ENCODE measurements at places on chromosomes 1 and 21.

- DNase-seq: no peak
Observed at GRCh38 chr1:30447701-30448100, 275.7 kb downstream of the MATN1 start.

GRCh38 chr21:24280596-24280995 is 1326.7 kb downstream of the MRPL39 start:
- no peak for DNase-seq

DNA sequence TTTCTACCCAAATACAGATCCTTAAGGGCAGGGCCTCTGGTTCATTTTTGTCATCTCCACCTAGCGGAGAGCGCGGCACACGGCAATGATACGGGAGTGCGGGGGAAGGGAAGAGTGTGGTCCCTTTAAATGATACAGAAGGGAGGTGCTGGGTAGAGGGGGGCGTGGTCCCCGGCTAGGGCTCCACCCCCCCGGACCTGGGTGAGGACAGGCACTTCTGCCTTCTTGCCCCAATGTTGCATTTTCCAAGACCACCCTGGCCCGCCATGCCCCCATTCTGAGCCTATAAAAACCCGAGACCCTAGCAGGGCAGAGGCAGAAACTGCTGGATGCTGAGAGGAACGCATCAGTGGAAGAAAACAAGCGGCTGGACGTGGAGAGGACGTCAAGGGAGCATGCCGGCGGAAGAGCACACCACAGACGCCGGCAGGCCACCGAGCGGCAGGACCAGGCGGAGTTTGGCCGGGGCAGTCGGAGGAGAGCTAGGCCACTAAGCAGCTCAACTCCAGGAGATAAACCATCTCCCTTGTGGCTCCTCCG is 30.0 kb downstream of the LRRC3 start:
- peak; percentile 50 for DNase-seq

GRCh38 chr1:60066001-60066400 is 7.6 kb downstream of the C1orf87 start:
- DNase-seq: no peak

DNA sequence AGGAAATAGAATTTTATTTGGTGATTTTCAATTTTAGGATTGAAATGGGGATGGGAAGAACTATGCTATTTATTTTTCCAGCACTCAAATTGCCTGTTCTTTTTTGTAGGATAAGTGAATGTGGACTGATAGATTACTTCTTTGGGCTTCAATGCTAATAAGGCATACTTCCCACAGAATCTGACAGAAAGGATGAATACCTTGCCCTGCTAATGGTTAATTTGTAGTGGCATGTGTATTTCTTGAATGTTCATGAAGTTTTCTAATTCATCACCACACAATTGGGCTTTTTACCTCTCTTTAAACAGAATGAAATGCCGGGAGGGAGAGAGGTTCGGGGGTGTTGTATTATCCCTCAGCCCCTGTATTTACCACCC is 369.1 kb upstream of the ADGRL2 start:
- no peak for DNase-seq

- peak; percentile 48 for DNase-seq
Observed at GRCh38 chr1:156750191-156750672, 1.2 kb downstream of the HDGF start.

DNA sequence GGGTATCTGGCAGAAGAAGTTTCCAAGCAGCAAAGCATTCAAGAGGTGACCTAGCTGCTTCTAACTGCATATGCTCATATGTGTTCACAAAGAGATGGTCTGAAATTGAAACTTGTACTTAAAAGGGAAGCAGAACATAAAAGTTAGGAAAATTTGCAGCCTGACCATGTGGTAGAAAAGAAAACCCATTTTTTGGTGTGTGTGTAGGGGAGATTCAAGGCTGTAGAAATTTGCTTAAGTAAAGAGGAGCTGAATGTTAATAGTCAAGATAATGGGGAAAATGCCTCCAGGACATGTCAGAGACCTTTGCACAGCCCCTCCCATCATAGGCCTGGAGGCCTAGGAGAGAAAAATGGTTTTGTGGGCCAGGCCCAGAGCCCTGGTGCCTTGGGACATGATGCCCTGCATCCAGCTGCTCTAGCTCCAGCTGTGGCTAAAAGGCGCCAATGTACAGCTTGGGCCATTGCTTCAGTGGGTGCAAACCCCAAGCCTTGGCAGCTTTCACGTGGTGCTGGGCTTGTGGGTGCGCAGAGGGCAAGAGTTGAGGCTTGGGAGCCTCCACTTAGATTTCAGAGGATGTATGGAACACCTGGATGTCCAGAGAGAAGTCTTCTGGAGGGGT is 54.9 kb downstream of the DHRS3 start:
- DNase-seq: no peak

- DNase-seq: no peak
Observed at GRCh38 chr1:216323344-216323743, 99.9 kb downstream of the USH2A start.

DNA sequence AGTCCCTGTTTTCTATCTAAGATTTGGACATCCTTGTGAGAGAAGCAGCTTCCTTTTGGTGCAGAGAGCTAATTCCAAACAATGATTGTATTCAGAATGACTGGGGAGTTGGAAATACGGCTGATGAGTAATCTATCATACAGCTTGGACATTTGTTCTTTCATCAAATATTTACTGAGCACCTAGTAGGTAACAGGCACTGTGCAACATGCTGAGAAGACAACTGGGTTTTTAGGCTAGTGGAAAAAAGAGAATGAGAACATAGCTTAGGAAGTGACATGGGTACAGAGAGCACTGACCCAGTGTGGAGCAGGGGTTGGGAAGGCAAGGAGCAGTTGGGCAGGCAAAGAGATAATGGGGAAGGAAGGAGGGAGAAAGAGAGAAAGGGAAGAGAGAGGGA is 87.5 kb downstream of the TBX19 start:
- no peak for DNase-seq

DNA sequence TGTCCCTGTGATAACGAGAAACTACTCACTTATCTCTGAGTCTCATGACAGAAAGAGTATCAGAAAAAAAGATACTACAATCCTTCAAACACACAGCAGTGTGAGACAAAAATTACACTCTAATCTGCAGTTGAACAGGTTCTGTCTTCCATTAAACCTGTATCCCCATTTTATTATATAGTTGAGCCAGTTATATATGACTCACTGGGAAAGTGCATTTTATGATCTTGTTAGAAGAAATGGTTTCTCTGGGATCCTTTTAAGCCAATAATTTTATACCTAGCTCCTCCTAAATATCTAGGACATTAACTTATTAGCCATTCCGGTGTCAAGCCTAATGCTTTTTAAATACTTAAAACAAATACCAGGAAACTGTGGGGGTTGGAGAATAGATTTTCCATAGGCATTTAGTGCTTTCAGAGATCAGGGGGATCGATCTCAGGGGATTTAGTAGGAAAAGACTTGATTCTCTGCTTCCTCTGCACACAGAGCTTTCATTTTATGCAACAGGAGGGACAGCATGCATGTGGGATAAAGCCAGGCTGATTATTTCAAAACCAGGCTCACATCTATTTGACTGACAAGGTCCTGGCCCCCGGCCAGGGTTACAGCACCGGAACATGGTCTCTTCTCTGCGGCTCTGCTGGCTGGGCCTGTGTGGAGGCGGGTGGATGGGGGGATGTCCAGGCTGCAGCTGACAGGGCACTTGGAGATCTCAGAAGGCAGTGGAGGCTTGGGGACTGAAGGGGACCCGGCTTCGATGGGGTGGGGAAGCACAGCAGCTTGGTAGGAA is 310.6 kb downstream of the DISC1 start:
- DNase-seq: no peak

GRCh38 chr1:161367684-161368400 is at the start of gene CFAP126:
Gene CFAP126, minus strand, starts transcription at chr1:161367876. Its CDS starts 8 bp downstream, at chr1:161367868.
- peak; percentile 77 for DNase-seq

GRCh38 chr1:116947092-116947860 is 37.6 kb downstream of the PTGFRN start:
- DNase-seq: no peak

DNA sequence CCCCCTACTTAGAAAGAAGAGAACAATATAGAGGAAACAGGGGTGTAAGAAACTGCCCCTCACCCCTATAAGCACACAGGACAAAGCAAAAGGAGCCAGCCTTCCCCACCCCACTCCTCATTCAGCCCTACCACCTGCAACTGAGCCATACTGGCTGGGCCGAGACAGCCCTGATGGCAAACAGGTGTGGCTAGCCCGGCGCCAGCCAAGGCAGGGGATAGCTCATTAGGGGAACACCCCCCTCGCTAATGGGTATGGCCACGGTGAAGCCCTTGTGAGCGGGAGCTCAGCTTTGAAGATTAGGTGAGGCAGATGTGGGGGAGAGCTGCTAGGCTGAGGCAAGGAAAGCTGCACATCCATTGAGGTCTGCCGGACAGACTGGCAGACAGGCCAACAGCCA is 65.5 kb downstream of the ERI3 start:
- DNase-seq: no peak

DNA sequence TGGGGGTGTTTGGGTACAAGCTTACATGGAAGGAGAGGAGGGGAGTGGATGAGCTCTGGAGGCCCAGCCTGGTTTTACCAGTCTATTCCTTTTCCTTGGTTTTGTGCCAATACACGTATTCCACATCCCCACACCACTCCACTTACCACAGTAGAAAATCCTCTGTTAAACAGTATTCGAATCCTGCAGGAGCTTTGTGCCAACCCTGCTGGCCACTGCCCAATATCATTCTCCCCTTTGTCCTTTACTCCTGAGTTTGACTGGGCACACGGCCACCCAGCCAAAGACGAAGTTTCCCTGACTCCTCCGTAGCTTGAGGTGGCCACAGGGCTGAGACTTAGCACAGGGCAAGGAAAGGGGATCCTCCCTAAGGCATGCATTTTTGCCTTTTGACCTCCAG is 61.6 kb downstream of the TMCO4 start:
- DNase-seq: no peak
